ENCODE measurements at places on chromosomes 6 and 20.

- peak; percentile 72 for DNase-seq
Observed at GRCh38 chr20:61608275-61609085, 356.4 kb downstream of the CDH4 start.

DNA sequence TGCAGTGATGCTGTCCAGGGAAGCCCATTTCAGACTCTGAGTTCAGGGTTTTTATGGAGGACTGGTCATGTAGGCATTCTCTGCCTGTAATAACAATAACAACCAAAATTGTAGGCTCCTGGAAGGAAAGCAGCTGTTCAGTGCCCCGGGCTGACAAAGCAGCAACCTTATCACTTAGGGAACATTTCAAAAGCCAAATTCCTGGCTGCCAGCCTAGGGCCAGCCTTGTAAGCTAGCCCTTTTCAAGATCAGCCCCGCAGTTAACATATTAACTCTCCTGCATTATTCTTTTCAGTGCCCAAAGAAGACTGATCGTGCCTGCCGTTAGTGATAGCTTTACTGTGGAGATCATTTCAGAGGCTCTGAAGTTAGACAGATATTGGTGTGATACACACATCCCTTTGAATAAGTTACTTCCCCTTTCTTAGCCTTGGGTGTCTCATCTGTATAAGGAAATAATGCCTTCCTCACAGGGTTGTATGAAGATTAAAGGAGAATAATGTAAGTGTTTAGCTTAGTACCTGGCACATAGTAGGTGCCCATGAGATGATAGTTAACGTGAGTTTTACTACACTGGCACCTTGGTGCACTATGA, 44.1 kb downstream of the CTNNBL1 start:
- no peak for DNase-seq

DNA sequence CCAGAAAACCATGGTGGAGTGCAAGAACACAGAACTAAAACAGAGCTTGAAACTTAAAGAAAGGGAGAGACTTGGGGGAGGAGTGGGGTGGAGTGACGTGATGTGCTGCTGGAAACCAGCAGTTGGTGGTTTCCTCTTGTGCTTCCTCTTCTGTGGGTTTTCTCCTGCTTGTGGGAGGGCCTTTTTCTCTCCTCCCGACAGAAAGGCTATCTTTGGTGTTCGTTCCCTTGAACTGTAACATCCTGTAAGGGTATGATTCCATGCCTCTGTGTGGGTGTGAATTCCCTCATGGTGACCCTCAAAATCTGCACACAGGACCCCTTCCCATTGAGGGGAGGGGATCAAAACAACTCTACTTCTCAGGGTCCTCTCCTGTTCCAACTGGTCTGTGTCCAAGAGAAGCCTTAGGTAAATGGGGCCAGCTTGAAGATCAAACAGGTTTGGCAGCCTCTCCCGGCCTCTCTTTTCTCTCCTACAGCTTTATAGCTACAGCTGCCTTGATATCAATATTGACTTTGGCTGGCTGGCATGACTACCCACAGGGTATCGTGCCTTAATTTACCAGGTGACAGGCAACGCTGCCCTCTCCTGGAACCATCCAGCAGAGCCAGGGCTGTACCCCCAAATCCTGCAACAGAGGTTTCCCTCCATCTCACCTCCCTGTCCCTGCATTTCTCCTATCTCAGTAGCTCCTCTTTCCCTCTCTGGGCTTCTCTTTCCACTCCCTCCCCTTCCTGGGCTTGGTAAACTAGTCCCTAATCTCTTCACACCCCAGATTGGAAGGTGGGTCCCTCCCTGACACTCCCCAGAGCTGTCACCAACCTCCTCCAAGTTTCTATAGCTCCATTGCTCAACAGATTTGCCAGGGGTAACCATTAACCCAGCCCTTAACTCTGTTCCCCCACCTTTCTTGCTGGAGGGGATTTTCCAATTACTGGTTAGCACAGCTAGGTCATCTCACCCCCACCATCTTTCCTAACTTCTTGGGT, 1.5 kb upstream of the MSH5 start:
- DNase-seq: peak; percentile 55

GRCh38 chr6:117531809-117532725, 49.6 kb downstream of the DCBLD1 start:
- no peak for DNase-seq

DNA sequence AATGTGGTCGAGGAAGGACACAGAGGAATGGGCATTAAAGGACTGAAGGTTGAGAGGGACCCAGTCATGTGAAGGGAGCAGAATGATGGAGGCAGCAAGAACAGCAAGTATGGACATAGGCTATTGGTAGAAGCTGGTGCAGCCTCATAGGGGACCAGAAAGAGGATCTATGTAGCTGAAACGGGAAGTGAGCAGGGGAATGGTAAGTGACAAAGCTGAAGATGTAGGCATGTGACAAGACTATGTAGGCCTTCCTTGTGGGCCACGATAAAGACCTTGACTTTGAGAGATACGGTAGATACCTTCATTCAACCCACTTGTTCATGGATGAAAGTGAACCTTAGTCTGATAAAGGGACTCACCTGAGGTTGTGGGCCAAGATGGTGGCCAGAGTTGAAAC, 3.5 kb downstream of the CTNNBL1 start:
- DNase-seq: no peak
